ENCODE measurements at places on chromosomes 11 and 22.

DNA sequence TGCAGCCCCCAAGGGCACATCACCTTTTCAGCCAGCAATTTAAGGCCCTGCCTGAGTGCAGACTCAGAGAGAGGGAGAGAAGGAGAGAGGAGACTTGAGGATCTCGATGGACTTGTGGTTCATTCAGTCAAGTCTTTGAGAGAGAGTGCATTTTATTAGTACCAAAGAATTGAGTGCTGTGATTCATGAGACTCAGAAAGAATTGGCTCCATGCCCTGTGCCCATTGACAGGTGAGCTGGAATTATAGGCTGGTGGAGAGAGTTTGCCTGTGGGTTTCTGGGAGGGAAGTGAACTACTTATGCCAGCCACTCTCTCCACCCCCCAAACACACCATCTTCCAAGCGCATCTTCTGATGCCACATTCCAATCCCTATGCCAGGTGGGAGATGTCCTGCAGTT is 236.8 kb downstream of the MN1 start:
- no peak for DNase-seq

DNA sequence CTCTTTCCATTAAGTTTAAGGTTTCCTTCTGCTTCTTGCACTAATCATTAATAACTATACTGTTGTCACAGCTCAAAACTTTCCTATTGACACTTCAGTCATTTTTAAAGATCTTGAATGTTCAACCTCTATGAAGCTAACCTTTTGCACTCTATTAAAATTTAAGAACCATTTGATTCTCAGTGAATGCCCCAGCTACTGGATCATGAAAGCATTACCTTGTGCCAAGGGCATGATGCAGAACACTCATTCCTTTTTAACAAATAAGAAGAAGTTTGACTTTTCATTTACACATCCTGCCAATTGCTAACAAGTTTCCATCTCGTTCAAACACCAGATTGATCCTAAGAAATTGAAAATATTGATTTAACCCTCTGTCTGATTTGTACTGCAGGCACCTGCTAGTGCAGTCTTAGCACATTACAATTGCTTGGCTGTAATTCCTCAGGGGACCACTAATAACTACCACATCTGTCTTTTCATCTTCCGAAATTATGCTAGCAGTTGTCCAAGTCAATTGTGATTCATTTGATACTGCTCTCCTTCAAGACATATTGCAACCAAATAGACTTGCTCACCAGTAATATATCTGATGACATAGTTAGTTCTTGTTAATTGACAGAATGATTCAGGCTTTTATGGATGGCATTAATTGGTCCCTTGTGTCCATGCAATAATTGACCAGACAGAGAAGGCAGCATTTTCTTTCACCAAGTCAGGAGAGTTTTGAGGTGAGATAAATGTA is 158.4 kb downstream of the TEAD1 start:
- no peak for DNase-seq

GRCh38 chr22:39503630-39504029 is 1.5 kb downstream of the MIEF1 start:
- no peak for DNase-seq

DNA sequence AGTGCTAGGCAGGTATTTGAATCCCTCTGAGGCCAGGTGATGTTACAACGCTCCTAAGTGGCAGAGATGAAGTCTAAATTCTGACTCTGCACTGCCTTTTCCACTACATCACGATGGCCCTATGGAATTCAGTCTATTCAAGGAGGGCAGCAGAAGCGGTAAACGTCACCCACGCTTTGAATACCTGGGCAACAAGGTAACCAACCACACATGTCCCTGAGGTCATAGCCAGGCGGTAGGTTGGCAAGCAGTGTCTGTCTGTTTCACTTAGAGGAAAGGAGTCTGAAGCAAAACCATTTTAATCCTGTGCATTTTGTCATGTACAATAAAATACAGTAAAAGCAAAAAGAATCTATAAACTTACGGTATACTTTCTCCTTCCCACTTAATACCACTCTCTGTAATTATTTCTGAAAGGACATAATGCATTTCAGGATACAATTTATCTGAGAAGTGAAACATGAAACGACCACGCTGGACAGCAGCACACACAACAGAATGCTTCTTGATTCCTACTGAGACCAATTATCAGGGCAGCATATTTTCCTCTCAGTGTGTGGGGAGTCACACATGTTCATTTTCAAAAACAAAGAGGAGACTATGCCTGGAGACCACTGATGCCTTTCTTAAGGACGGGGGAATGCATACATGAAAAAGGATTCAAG is 51.3 kb downstream of the PRDM10 start:
- DNase-seq, result no peak

- DNase-seq, result no peak
Measured at GRCh38 chr11:57904376-57904775, 119.3 kb upstream of the OR9Q1 start.

- no peak for DNase-seq
Measured at GRCh38 chr22:29029202-29030000, 32.2 kb downstream of the C22orf31 start.

DNA sequence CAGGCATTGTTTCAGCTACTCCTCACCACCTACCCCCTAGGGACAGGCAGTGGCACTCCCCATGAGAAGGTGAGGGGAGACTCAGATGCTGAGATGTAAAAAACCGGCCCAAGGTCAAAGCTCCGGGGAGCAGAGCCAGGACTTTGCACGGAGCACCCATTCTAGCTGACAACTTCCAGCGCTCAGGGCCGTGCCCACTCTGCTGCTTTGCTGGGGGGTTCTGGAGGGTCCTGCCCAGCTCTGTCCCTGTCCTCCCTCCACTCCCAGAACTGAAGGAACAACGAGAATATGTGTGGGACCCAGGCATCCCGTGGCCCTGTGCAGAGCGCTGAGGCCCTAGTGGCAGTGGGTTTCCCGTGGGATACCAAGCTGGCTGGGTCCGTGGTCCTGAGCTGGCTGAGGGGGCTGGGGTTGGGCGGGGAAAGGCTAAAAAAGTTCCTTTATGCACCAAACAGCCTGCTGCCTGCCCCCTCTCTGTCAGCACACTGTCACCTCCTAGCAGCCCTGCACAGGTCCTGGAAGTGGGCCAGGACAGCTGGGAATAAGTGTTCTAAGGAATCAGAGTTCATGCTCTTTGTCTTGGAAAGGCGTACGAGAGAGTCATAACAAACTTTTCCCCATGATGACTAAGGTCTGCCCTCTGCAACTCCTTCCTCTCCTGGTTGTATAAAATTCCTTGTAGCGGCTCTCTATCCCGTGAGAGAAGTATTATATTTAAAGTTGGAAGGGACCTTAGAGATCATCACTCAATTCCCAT is 1.9 kb downstream of the MS4A10 start:
- DNase-seq, result no peak

All from stimulated activated CD4-positive, alpha-beta T cell treated with anti-CD3 and anti-CD28 coated beads, TNF-alpha, amount 100 ng/mL, for 24 hours (primary cell).